Kidney glomerular epithelial cell (primary cell): ENCODE measurements at places on chromosomes 7 and 10.
A peak's percentile ranks its signal among the peaks of the same experiment; 100 is the strongest.

DNA sequence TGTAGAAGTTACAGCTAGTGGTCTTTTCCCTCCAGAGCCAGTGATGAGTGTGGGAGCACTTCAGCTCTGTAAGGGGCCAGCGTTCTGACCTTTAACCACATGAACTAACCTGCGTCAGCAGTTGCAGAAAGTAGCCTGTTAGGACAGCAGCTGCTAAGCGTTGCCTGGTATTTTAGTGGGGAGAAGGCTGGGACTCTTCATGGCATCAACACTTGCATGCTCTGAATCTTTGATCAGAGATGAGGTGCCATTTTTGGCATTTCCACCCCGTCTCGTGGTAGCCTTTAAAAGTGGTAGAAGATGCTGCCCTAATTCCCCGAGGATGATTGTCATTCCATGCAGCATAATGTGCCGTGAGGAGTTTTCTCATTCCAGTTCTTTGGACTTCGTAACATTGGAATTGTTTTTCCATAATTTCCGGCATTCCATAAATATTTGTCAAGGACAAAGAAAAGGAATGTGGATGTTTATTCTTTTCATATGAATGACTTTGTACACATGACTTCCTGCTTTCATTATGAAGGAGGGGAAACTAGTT lies 92.2 kb downstream of the AVL9 start:
- DNase-seq = peak; percentile 47

- no peak for DNase-seq
Observed at GRCh38 chr7:375321-375831, 85.4 kb downstream of the FOXL3 start.

GRCh38 chr10:133198206-133198605 lies 31.8 kb upstream of the UTF1 start:
- no peak for DNase-seq

- peak; percentile 99 for DNase-seq
Observed at GRCh38 chr10:69061305-69062161, 26.4 kb upstream of the SRGN start.

GRCh38 chr7:108403597-108404217 lies 52.5 kb downstream of the NRCAM start:
- DNase-seq = no peak

- DNase-seq = no peak
Observed at GRCh38 chr10:23202779-23203178, 10.7 kb downstream of the PTF1A start.

DNA sequence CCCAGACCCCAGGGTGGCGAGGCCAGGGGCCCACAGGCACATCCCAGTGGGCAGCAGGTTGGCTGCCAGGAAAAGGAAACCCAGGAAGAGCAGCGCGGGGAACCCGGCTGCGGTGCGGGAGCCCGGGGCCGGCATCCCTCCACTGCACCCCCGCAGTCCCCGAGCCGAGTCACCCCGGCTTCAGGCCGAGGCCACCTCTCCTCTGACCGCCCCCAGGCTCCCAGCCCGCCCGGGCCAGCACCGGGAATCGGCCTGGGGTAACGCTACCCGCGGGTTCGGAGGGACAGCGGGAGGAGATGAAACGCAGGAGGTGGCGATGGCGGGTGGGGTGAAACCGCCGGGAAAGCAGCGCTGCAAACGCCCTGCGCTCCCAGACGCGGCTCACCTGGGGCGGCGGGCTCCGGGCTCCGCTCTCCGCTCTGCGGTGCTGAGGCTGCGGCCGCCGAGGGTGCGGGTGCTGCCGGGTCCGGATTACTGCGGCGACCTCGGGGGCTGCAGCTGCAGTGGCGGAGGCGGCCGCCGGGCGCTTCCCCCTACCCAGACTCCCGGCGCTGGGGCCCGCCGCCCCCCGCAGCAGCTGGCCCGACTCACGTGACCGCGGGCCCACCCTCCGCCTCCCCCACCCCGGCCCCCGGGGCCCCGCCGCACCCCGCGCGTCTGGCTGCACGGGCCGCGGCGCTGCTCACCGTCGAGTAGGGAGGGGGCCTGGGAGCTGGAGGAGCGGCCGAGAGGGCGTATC lies at the start of gene SCRN1:
Gene SCRN1 (minus strand): TSS at position 545 of the 739 bp plus-strand sequence. CDS start 20,734 bp downstream, outside the sequence.
- peak; percentile 4 for DNase-seq

- DNase-seq = no peak
Observed at GRCh38 chr7:65404020-65404419, 30.4 kb downstream of the ZNF92 start.

GRCh38 chr7:44262031-44262430 lies 61.3 kb downstream of the YKT6 start:
- no peak for DNase-seq

GRCh38 chr10:4353059-4353655 lies 472.9 kb upstream of the AKR1E2 start:
- DNase-seq = peak; percentile 69

GRCh38 chr10:120011359-120012130 lies 119.0 kb downstream of the SEC23IP start:
- DNase-seq = no peak

- peak; percentile 34 for DNase-seq
Observed at GRCh38 chr7:158815083-158815799, 14.1 kb downstream of the ESYT2 start.

GRCh38 chr7:95255691-95256090 lies 68.6 kb downstream of the PON1 start:
- DNase-seq = no peak

DNA sequence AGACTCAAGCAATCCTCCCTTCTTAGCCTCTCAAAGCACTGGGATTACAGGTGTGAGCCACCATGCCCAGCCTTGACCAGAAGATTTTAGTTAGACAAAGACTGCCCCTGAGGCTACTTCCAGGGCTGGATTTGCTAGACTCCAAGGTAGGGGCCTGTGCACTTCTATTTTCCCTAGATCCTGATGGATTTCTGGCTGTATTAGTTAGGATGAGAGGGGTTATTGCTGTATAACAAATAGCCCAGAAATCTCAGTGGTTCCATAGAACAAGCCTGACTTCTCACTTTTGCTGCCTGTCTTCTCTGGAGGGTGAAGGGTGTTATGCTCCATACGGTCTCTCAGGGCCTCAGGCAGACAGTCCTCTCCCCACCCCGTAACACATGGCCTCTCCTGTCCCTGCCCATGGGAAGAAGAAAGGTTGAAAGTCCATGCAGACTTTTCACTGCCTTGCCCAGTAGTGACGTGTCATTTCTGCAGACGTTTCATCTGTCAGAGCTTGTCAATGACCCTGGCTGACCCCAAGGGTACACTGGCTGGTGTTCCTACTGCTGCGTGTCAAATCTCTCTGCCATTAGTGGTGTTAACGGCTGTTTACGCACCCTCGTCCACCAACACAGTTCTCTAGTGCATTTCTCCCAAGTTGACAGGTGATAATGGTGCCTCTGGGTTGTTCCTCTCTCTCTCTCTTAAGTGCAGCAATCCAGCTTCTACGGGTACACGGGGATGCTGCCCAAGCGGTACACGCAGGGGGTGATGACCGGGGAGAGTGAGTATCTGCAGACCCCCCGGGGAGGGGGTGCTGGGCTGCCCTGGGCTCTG lies 11.6 kb downstream of the SLC29A4 start:
- no peak for DNase-seq

DNA sequence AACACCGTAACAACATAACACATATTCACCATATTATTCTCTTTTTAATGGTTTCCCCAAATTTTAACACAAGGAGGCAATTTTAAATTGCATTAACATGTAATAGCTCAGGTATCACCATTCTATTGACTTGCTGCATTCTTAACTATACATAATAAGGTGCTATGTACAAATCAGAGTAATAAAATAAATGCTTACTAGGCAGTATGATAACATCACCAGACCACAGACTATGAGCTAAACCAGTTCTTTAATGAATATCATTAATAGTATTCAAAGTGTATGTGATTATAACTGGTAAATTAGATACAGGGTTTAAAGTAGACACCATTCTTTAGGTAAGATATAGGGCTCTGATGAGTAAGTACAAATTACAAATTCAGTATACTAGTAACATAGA lies 226.6 kb downstream of the DNAJC1 start:
- no peak for DNase-seq

DNA sequence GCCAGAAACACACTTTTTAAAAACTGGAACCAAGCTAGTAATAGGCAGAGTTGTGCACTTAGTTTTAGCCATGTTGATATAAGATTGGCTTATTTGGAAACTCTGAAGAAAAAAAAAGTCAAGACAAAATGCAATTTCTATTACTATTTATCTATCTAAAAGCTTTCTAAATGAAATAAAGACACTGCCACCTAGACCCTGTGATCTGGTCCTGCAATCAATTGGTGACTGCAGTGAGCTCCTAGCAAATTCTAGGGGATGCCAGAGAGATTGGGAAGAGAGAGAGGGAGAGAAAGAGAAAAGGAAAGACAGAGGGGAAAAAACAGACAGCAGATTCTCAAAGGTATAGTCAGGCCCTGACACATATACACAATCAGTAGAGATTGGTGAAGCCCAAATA lies 25.3 kb downstream of the SORCS1 start:
- no peak for DNase-seq

GRCh38 chr10:84890706-84891105 lies 562.3 kb downstream of the CCSER2 start:
- no peak for DNase-seq

GRCh38 chr10:17787087-17787961 lies 21.8 kb upstream of the MRC1 start:
- peak; percentile 48 for DNase-seq

DNA sequence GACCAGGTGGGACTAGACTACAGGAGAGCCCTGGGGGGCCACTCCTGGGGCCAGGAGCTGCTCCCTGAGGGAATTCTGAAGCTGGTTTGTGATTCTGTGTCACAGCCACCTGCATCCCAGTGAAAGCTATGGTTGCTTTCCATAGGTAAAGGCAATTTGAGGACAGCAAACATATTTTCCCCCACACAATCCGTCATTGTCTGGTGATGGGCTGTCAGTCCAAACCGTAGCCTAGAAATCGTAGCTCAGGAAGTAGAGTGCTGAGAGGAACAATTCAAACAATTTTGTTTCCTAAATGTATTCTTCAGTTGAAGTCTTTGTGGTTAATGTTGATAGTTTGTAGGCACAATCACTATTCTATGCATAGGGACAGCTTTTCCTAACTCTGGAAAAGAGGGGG lies 106.0 kb upstream of the INSYN2A start:
- no peak for DNase-seq

- no peak for DNase-seq
Observed at GRCh38 chr10:1396297-1396635, 340.1 kb downstream of the WDR37 start.

DNA sequence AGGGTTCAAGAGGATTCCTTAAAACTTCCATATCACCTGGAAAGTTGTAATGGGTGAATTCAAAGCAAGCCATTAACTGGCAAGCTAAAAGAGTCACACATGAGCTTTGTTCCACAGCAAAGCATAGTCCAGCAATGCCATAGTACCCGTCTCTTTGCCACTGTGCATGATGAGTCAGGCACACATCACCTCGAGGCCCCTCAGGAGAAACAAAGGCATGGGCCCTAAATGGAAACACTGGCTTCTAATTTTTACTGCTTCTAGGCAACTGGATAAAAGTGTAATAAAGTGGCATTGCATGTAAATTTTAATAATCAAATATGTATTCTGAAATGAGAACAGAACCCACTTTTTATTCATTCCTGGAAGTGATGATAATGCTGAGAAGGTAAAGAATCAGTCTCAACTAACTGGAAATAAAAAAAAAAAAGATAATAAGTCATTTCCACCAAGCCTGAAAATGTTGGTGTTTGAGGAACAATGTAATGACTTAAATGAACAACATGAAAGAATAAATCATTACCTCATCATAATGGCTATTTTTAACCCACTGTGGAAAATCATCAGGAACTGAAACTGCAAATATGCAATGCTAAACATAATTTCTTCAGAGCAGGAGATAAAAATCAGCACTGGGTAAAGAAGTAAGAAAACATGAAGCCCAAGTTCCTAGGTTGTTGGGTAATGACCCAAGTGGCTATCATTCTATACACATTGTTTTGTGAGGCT lies 104.9 kb downstream of the CDK6 start:
- peak; percentile 18 for DNase-seq

DNA sequence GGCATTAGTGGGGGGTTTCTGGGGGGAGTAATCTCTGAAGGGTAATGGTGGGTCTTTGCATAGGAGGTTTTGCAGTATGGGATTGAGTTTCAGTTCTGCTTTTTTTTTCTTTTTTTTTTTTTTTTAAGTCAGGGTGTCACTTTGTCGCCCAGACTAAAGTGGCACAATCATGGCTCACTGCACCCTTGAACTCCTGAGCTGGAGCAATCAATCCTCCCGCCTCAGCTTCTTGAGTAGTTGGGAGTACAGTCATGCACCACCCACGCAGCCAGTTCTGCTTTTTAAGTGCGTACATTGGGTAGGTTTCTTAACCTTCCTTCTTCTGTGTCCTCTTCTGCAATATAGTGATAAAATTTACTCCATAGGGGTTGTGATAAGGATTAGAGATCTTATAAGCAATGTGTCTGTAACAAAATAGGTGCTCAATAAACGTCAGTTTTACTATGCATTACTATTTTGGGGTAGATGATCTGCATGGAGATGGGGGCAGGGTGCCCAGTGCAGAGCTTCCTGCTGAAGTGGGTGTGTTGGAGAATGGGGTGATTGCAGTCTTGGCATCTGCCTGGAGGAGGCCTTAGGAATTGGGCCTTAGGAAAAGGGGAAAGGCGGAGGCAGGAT lies 9.6 kb downstream of the KAZALD1 start:
- DNase-seq = no peak

DNA sequence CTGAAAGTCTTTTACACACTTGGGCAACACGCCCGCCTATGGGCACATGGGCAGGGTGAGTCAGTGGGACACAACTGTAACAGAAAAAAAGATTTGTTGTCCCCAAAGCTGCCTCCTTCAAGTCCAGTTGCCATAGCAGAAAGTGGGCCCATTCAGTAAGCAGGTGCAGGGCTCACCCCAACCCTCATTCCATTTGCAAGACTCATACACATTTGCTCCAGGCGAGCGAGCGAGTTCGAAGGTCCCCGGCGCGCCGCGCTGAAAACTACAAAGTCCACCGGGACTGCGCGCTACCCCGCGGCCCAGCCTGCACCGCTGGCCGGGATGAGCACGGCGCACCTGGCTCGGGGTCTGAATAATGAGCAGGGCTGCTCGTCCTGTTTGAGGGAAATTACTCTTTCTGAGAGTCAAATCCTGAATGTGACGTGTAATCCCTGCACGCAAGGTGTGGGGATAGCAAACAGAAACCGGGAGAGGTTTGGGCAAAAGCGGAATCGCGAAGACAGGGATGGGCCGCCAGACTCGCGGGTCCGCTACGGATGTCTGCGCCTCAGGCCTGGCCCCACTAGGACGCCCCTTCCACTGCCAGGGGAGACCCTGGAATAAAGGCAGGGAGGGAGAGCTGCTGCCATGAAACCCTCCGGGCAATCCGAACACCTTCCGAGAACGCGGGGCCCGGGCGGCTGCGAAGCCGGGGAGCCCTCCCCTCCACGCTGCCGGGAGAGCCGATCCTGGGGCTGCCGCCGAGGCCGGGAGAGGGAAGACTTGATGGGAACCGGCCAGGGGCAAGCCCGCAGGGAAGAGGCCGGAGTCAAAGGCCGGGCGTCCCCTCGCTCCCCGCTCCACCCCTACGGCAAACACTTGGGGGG lies 982 bp downstream of the COBL start:
- DNase-seq = peak; percentile 41

- DNase-seq = no peak
Observed at GRCh38 chr10:48506147-48506917, 98.5 kb downstream of the ARHGAP22 start.
